ENCODE measurements at places on chromosomes 2 and 18.

- DNase-seq: no peak
Observed at GRCh38 chr18:75220551-75221355, 10.2 kb downstream of the TSHZ1 start.

DNA sequence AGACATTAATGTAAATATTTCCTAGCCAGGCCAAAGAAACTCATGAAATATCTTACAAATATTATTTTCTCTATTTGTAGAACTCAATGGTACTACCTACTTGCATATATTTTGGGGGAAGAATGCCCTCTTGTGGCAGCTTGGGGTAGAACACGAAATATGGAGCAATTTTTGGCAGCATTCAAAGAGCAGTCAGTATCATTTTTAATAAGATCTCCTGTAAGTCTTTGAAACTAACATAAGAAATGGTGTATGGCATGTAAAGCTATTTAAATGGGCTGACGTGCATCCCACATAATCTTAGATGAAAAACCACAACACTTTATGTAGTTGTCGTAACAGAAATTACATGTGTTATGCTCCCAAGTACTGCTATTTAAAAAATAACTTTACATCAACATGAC is 62.3 kb upstream of the CCDC195 start:
- peak; percentile 67 for DNase-seq

- DNase-seq: no peak
Observed at GRCh38 chr18:24043403-24043802, 28.8 kb downstream of the TTC39C start.

DNA sequence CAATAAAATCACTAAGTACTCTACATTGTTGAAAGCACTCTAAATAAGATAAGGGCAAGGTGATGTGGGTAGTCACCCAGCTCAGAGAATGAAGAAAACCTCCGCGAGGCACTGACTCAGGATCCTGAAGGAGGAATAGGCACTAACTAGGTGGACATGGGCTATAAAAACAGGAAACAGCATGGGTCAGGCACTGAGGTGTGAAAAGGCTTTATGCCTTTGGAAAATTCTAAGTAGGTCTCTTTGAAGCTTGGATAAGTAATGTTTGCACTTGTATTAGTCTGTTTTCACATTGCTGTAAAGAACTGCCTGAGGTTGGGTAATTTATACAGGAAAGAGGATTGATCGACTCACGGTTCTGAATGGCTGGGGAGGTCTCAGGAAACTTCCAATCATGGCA is 161.6 kb downstream of the EPHA4 start:
- no peak for DNase-seq

DNA sequence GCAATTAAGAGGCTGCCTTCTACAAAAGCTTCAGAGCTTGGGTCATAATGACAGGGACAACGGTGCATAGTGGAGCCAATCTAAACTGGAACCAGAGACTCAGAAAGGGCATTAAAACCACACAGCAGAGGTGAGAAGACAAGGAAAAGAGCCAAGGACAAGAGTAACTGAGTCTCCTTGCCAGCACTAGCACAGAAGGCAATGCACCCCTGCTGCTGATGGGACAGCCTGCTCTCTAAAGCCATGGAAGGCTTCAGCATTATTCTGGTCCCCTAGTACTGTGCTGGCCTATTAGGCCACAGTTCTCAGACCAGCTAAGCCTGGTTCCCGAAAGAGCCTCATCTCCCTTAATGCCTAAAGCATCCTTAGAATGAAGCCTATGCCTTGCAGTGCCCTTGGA is 15.5 kb downstream of the MYO5B start:
- DNase-seq: no peak

DNA sequence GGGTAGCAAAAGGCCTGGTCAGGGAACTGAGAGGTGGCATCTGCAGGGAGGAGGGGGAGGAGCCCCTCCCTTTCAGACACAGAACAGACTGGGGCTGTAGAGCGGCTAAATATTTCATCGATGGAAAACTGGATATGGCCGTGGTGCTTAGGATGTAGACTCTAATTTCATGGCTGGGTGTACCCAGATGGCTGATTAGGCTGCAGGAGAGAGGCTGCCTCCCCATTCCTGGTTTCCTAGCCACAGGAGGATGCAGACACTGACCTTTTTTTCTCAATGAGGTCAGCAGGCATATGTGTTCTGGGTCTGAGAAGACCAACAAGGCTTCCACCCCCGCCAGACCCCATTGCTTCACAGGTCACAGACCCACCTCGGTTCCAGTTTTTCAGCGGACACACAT is 79.3 kb upstream of the STPG4 start:
- DNase-seq: no peak

Measured in CD4-positive, alpha-beta T cell treated with Interleukin-15 for 4 hours (primary cell).